ENCODE measurements at places on chromosomes 1 and 21.

GRCh38 chr1:110084227-110085078, 14.0 kb upstream of the ALX3 start:
- DNase-seq, result no peak

GRCh38 chr21:35927262-35927661, 133.1 kb downstream of the SETD4 start:
- DNase-seq, result no peak

- no peak for DNase-seq
Observed at GRCh38 chr21:36030581-36031189, 29.6 kb downstream of the SETD4 start.

DNA sequence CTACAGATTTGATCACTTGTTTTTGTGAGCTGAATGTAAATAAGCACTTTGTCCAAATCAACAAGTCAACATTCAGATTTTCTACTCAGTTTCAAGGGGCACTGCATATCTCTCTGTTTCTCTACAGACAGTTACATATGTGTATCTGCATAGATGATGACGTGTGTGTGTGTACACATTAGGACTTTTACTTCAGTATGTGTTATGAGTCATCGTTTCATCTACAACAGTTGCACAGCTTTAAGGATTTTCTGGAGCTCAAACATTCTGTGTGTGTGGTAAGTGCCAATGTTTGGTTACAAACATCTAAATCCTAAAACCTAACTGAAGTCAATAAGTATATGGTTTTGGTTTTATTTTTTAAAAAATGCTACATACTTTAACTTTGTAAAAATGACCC, 494.5 kb upstream of the PBX1 start:
- DNase-seq, result no peak

GRCh38 chr1:32144033-32144432, 35.4 kb upstream of the TXLNA start:
- DNase-seq, result no peak

DNA sequence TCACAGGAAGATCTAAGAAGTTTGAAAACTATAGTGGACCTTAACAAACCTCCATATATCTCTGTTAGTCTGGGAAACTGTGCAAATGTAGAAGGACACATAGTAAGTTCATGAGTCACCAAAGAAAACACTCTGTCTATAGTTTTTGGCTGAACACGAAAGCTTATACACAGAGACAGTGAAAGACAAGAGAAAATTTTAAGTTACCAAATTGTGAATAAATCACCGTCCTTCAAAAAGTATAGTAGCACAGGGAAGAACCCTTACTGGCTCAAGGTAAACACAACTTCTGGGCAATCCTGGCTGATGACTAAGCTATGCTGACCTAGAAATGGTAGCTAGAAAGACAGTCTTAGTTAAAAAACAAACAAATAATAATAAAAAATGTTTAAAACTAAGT, 1057.9 kb downstream of the AMY1C start:
- DNase-seq, result no peak

DNA sequence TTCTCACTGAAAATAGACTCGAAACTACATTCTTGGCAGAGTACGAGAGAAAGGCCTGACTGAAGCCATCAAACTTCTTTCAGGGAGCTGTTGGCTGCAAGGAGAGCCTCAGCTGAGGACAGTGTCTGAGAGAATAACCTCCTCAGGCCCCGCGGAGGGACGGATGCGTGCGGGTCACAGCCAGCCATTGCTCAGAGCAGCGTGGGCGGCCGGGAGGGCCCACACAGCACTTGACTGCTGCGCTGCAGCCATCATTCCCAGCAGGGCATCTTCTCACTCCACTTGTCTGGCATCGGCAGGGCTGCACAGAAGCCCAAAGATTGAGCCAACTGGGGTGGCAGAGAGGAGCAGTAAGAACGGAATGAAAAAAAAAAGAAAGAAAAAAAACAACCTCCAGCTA, 113.5 kb downstream of the XCL2 start:
- no peak for DNase-seq

DNA sequence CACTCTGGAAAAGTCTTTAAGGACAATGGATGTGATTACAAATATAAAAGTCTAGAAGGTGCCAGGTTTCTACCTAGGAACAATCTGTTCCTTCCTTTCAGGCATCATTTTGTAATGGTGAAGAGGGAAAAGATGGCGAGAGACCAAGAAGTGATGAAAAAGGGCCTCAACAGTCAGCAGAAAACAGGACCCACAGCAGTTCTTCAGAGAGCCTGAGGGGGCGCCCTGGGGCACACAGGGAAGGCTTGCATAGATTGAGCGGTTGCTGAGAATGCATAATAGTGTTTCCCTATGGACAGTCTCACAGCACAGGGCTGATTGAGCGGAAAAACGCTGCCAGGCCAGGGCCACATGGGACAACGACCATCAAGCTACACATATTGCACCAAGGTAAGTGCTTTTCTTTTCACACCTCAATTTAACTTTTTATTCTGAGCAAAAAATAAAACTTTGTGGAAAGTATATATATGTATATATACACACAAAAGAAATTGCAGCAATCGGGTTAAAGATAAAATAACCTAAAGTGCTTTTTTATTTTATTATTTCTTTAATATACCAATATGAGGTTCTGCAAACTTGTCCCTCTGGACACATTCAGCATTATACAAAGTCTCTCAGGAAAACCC, 3.1 kb upstream of the YRDC start:
- DNase-seq, result peak; percentile 57

- no peak for DNase-seq
Observed at GRCh38 chr1:17210176-17210575, 5.2 kb downstream of the PADI1 start.

DNA sequence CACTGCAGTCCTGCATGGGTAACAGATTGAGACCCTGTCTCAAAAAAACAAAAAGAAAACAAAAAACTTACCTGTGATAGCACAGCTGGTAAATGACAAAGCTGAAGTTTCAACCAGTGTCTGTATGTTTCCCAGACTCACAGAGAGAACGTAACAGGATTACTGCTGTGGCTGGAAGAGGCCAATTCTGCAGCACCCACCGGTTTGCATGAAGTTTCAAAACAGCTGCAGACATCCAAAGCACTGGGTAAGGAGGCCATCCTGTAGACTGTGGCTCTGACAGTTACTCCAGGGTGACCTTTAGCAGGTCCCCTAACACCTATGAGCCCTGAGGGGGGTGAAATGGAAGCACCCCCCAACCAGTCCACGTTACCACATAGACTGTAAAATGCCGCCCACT, 7.5 kb downstream of the ID3 start:
- no peak for DNase-seq

DNA sequence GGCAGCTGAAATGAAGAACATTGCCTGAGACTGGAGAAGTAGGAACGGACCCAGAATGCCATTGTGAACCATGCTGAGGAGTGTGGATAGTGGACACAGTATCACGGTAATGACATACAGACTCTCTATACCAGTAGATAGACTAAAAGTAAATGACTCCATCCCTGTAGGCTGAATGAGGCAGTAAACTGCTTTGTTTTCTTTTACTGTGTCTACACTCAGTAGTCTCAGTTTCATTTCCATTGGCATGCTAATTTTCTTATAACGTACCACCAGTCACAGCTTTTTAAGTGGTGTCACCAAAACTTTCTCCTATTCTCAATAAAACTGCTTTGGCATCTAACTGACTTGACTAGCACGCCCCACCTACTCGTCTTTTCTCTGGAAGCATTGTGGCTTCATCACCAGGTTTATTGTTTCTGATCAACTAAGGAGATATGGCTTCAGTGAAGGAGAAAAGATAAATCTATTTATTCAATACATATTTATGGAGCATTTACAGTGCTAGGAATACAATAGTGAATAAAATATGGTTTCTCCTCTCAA, 8.4 kb upstream of the ZNF697 start:
- no peak for DNase-seq

GRCh38 chr1:204102029-204102611, 29.2 kb downstream of the SOX13 start:
- DNase-seq, result no peak

DNA sequence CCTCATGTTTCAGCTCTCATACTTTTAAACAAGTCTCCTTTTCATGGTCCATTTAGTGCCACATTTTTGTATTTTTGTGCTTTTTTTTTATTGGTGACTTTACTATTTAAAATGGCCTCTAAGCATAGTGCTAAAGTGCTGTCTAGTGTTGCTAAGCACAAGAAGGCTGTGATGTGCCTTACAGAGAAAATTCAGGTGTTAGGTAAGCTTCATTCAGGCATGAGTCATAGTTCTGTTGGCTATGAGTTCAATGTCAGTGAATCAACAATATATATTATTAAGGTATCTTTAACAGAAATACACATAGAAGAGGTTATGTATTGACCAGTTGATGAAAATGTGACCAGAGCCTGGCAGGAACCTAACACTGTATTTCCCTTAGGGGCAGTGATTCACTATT, 12.8 kb upstream of the FUBP1 start:
- no peak for DNase-seq

DNA sequence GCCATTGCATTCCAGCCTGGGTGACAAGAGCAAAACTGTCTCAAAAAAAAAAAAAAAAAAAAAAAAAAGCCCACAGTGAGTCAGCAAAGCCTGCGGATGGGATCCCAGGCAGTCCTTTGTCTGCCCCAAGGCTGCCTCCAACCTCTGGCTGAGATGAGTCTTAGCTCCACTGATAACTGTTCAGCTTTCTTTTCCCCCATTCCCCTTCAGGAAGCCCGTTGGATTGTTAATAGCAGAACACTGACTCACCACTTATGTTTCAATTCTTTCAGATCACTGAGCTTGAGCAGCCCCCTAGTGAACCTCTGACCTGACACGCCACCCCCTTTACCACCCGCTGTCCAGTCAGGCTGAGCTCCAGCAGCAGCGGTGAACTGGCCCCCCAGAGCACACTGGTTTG, 57.5 kb downstream of the ERG start:
- DNase-seq, result no peak

- DNase-seq, result no peak
Observed at GRCh38 chr1:113565621-113566020, 175.3 kb downstream of the MAGI3 start.

- DNase-seq, result no peak
Observed at GRCh38 chr21:41763398-41763931, 3.4 kb downstream of the RIPK4 start.

- DNase-seq, result peak; percentile 75
Observed at GRCh38 chr1:207868774-207869721, 41.9 kb downstream of the CD34 start.

DNA sequence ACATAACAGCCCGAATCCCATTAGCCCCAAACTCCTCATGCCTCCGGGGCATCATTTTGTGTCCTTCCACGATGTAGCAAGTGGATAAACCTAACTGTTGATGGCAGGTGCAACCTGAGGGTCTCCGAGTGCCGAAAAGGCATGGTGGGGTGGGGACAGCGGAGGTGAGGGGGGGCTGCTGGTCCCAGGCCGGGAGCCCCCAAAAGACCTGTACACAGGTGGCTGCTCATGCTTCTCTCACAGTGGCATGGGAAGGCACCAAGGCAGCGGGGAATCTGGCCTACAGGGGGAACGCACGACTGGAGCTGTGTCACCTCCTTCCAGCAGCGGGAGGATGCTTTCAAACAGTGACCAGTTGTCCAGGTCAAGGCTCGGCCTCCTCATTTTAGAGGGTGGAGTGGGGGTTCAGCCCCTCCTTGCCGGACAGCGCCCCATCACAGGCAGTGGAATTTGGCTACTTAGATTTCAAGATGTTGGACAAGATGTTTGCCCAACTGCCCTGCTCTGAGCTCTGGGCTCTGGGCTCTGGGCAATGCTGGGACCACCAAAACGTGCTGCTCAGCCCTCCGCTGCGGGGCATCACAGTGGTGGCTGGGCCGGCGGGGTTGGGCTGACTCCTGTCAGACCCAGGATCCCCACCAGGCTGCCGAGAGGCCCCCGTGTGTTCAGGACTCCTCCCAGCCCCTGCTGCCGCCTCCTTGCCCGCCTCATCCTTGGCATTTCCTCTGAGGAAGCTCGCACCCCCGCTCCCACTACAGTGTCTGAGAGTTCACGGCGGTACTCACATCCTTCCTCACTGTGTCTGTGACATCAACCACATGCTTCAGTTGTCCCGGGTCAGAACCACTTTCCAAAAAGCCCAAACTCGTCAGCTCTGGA, 7.6 kb downstream of the DNMT3L start:
- DNase-seq, result no peak

- DNase-seq, result no peak
Observed at GRCh38 chr1:46784666-46785065, 14.2 kb upstream of the CYP4B1 start.

- no peak for DNase-seq
Observed at GRCh38 chr1:31063631-31064030, 1.9 kb downstream of the PUM1 start.

DNA sequence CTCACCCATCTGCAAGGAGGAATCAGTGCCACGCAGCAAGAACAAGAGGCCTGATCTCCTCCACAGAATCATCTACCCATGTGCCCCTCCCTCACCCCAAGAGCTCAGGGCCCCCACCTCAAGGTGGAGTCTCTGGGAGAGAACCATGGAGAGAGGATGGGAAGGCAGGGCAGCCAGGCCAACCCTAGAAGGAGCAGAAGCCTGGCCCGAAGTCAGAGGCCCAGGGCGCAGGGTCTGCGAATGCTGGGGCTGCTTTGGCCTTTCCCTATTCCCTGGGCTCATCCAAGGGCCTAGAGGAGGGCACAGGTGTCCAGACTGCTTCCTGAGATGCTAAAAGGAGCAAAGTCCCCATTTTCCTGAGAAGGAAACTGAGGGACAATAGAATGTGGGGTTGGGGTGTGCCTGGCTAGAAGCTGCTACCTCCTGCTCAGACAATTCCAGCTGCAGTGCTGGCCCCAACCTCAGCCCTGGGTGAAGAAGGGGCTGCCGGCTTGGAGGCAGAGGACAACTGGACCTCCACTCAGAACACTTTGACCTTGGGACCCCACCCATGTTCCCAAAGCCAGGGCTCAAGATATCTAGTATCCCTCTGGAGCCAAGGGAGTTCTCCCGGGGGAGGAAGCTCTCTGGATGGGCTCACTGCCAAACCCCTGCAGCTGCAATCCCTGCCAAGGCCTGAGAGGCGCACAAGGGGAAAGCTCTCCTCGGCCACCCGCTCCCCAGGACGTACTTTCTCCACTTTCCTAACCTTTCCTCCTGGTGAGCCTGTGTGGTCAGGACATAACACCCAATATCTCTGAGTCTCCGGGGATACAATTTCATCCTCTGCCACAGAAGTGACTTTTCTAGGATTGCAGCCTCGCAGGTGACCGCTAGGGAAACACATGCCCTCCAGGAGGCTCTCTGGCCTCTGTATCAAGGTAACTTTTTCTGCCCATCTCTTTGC, 16.6 kb upstream of the LEMD1 start:
- no peak for DNase-seq

DNA sequence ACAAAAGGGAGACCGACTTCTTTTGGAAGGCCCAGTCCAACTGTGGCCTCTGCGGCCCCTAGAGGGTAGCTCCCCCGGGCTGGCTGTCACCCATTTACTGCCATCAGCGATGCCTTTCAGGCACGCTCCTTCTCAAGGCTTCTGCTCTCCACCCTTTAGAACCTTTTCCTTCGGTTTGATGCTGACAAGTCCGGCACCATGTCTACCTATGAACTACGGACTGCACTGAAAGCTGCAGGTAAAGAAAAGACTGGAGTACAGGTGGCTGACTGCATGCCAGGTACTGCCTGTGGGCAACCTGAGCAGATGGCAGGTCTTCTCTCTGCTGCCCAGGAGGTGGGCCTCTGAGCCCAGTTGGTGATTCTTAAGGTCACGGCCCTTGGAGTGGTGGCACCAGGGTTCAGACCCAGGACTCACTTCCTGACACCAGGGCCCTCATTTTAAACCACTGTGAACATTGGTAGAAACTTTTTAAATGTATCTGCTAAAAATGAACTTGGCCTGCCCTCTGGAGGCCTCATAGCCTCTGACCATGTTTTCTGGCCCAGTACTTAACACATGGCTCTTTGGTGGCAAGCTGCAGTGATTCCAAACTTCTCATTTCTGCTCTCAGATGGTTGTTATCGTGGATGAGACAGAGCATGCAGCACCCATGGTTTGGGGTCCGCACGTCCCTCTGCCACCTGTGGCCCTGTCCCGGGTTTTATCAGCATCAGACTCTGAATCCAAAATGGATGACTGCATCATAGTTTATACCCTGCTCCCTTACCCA, 45.7 kb downstream of the CAPN9 start:
- DNase-seq, result no peak

Data from effector memory CD8-positive, alpha-beta T cell (primary cell).